A172 (cell line): ENCODE measurements at places on chromosomes 6 and 20. TPM values are rescaled to one million over a fixed set of nuclear protein-coding genes. Genes with fewer than 3 reads are reported as not detected.
A peak's percentile ranks its signal among the peaks of the same experiment; 100 is the strongest.

The CYP39A1 gene
- not detected in 2 replicates for total RNA-seq

DNA sequence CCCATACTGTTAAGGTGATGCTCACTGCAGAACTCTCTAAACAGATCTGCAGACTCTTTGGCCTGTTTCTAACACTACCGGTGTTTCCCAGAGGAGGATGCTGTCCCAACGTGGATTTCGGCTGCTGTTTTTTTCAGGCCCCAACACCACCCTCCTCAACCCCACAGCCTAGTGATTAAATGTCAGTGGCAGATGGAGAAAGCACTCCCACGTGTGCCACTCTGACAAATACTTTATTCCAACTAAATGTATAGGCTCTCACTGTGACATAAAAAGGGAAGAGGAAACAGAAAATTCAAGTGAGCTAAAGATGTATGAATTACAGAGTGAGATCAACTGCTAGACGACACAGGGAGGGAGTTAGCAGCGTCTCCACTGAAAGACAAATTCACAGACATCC is 3.6 kb downstream of the TBC1D20 start:
- DNase-seq = no peak

The SLCO4A1 gene
- total RNA-seq = 26.5 and 34.8 TPM in 2 replicates

The RIMS4 gene
- total RNA-seq = 0.02 TPM in 1 of 2 replicates, not detected in the other

The TRIM31 gene
- total RNA-seq = not detected in 2 replicates

The PLN gene
- total RNA-seq = not detected in 2 replicates

- DNase-seq = no peak
Observed at GRCh38 chr20:56229812-56230211, 18.7 kb upstream of the MC3R start.

GRCh38 chr6:44561060-44561623 is 173.6 kb downstream of the CDC5L start:
- DNase-seq = no peak

The GPLD1 gene
- total RNA-seq = 0.36 and 0.55 TPM in 2 replicates

The KIFC1 gene
- total RNA-seq = 53.2 and 55.6 TPM in 2 replicates

The SSTR4 gene
- not detected in 2 replicates for total RNA-seq

The TCP11 gene
- not detected in 2 replicates for total RNA-seq

GRCh38 chr6:130843575-130844320 is 16.5 kb downstream of the SMLR1 start:
- peak; percentile 30 for DNase-seq

The LHFPL5 gene
- total RNA-seq = not detected in 2 replicates

- no peak for DNase-seq
Observed at GRCh38 chr6:87993356-87993755, 54.3 kb upstream of the SPACA1 start.

DNA sequence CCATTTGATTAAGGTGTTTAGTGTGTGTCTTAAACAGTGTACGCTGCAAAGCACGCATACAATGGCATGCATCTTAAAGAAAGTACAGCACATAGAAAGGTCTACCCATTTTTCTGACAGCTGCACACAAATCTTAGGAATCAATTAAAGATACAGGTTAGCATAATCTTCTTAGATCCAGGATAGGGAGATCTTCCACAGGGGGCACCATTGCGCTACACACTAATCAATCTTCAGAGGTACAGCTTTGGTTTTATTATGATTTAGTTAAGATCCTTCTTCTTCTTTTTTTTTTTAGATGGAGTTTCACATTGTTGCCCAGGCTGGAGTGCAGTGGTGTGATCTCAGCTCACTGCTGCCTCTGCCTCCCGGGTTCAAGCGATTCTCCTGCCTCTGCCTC is 63.7 kb upstream of the BEND3 start:
- DNase-seq = no peak

- DNase-seq = peak; percentile 34
Observed at GRCh38 chr6:43842231-43842794, 72.3 kb downstream of the VEGFA start.

DNA sequence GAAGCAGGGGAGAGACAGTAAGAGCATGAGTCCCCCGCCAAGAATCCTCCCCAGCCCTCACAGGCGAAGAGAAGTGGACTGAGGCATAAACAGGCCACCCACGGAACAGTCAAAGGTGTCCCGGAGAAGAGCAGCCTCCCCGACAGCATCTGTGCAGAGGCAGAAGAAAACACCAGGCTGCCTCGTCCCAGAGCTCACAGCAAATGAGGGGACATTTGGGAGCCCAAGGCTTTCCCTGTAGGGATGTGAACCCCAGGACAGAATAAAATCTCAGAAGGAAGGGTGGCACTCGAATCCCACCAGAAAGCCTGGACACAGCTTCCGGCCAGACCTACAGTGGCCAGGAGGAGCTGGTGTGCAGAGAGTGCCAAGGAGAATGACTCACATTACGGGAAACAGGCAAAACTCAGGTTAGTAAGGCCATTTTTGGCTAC is 90.4 kb downstream of the DLL1 start:
- DNase-seq = peak; percentile 41

- peak; percentile 58 for DNase-seq
Observed at GRCh38 chr20:17431621-17432364, 99.4 kb downstream of the BFSP1 start.

- DNase-seq = peak; percentile 52
Observed at GRCh38 chr20:20549704-20550103, 162.7 kb downstream of the RALGAPA2 start.

DNA sequence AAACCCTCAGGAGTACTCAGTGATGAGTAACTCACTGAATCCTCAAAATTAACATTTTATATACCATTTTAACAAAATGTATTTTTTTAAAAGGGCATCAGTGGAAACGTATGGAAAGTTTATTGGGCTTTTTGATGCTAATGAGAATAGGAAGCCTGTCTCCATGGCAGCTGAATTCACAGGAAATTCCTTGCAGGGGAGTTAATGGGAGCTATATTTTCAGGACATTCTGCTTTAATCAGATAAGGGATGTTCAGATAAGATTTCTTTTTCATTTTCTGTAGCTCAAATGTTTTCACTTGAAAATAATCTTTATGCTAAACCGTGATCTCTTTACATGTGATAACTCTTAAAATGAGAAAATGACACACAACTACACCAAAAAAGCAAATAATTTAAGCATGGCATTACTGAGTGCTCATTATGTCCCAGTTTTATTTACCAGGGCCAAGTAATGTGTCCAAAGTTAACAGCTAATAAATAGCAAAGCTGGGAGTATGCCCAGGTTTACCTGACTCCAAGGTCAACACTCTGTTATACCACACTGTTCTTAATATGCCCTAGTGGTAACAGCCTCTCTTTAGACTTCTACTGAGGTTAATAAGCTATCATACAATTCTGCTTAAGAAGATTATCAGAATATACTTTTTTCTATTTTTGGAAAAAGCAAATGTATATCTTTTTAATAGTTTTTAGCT is 348.1 kb downstream of the GRIK2 start:
- no peak for DNase-seq

- no peak for DNase-seq
Observed at GRCh38 chr6:168226902-168227318, 92.7 kb downstream of the DACT2 start.

The PREX1 gene
- total RNA-seq = 8.1 and 12.2 TPM in 2 replicates

DNA sequence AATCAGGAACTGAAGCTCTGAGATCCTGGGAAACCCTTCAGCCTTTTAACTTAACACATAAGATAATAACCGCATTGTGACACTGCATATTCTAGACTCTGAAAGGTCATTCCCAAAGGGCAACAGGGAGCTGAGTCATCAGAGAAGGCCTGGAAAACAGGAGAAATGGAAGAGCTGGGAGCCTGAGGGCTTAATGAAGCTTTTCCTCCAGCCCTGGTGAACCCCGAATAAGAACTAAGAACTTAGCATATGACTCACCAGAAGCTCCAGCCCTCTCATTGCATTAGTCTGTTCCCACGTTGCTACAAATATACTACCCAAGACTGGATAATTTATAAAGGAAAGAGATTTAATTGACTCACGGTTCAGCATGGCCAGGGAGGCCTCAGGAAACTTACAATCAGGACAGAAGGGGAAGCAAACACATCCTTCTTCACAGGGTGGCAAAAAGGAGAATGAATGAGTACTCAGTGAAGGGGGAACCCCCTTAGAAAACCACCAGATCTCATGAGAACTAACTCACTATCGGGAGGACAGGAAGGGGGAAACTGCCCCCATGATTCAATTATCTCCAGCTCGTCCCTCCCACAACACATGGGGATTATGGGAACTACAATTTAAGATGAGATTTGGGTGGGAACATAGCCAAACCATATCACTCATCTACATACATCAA is 648.5 kb downstream of the TFAP2A start:
- peak; percentile 94 for DNase-seq

- no peak for DNase-seq
Observed at GRCh38 chr6:52620055-52620905, 43.4 kb upstream of the TRAM2 start.

GRCh38 chr20:23654000-23654399 is 16.2 kb upstream of the CST3 start:
- DNase-seq = no peak
